Fibroblast of skin of back (primary cell): ENCODE measurements at places on chromosomes 1 and 21.
A peak's percentile ranks its signal among the peaks of the same experiment; 100 is the strongest.

- no peak for DNase-seq
These were observed 40.0 kb downstream of the ROR1 start for GRCh38 chr1:63813829-63814277.

GRCh38 chr1:10802944-10803715, 6.7 kb upstream of the CASZ1 start:
- DNase-seq: no peak

DNA sequence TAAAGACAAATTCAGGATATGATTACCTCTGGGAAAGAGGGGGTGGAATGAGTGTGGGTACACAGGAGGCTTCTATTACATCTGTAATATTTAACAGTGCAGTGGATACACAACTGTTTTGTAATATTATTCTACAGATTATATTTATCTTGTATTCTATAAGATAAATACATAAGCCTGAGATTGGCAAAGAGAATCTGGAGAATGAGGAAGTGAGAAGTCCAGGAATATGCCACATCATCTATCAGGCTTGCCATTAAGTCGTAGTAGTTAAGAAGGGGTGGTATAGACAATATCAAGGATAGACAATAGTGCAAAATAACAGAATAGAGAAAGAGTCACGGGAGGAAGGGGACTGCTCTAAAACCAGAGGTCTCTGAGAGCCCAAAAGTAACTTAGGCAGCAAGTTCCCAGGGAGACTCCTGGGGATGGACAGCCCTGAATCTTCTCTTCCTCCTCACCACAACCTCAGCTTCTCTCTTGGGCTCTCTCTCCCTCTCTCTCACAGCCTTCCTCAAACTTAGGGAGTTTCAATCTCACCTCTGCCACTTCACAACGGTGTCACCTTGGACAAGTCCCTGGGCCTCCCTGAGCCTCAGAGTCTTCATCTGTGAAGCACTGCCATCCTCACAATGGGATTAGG, 14.0 kb upstream of the PTAFR start:
- DNase-seq: peak; percentile 73

DNA sequence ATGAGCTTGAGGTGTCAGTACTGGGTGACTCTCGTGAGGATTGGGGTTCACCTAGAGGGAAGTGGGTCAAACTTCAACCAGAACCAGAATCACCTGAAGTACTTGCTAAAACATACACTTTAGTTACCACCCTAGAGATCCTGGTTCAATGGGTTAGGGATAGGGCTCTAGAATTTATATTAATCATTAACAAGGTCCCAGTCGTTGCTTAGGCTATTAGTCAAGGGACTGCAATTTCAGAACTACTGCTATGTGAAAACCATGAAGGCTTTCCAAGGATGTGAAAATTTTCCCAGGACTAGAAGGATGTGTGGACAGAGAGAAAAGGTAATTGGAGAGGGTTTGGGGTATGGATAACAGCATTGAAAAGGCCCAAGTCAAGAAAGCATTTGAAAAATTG, 162.6 kb downstream of the GRIK1 start:
- no peak for DNase-seq

DNA sequence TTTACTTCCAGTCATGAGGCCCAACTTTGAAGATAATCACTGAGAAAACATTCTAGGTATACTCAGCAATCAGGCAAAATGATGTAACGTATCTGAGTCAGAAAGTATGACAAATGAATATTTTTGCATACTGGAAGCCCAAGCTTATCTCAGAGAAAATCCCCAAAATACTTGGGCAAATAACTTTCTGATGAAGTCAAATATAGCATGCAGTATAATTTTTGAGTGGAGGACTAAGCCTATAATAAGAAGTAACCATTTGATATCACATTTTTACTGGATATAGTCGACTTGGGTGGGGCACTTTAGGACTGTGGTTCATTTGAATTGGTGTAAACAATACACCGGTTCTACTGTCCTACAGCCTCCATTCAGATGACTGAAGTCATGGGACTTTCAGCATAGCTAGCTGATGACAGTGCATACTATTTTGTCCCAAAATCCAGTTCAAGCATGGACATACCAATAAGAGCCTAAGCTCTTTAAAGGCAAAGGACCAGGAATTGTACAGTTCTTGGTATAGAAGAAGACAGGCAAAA, 2.3 kb upstream of the GADD45A start:
- DNase-seq: peak; percentile 97
